ENCODE measurements at places on chromosomes 5 and 9. TPM values are rescaled to one million over a fixed set of nuclear protein-coding genes. Genes with fewer than 3 reads are reported as not detected.

C9orf72 gene
- total RNA-seq, result 5.5 TPM

SLC6A19 gene
- not detected for total RNA-seq

DOK3 gene
- 3.4 TPM for total RNA-seq

AQP7 gene
- total RNA-seq, result not detected

LRRC19 gene
- not detected for total RNA-seq

FAT2 gene
- under 0.01 TPM for total RNA-seq

KCNV2 gene
- not detected for total RNA-seq

PGGT1B gene
- total RNA-seq, result 26.6 TPM

CARD6 gene
- total RNA-seq, result 18.3 TPM

SAPCD2 gene
- total RNA-seq, result 13.6 TPM

SPATA31D4 gene
- total RNA-seq, result not detected

DMRT3 gene
- total RNA-seq, result not detected

TAF11L10 gene
- total RNA-seq, result not detected

ZNF366 gene
- total RNA-seq, result 12.3 TPM

RETREG1 gene
- 0.16 TPM for total RNA-seq

AGXT2 gene
- not detected for total RNA-seq

PCDH12 gene
- total RNA-seq, result 22.0 TPM

SLC4A9 gene
- under 0.01 TPM for total RNA-seq

DAPK1 gene
- total RNA-seq, result 47.8 TPM

ANKH gene
- 23.2 TPM for total RNA-seq

TAS2R1 gene
- not detected for total RNA-seq

QRFP gene
- not detected for total RNA-seq

TMEM232 gene
- total RNA-seq, result 0.63 TPM

INSYN2B gene
- 0.81 TPM for total RNA-seq

DELE1 gene
- 33.7 TPM for total RNA-seq

FBP2 gene
- not detected for total RNA-seq

OR1K1 gene
- not detected for total RNA-seq

ENHO gene
- total RNA-seq, result 0.06 TPM

NTNG2 gene
- under 0.01 TPM for total RNA-seq

MLANA gene
- total RNA-seq, result not detected

GPX3 gene
- 14.5 TPM for total RNA-seq

TPPP gene
- total RNA-seq, result 0.19 TPM

LOX gene
- total RNA-seq, result 90.4 TPM

NAIP gene
- total RNA-seq, result 5.4 TPM

ARL14EPL gene
- total RNA-seq, result not detected

GDF9 gene
- not detected for total RNA-seq

PHYHD1 gene
- total RNA-seq, result 0.44 TPM

DBH gene
- total RNA-seq, result not detected

CYLC2 gene
- total RNA-seq, result not detected

NANS gene
- 111 TPM for total RNA-seq

NCS1 gene
- total RNA-seq, result 15.5 TPM

SETX gene
- total RNA-seq, result 58.4 TPM

BARHL1 gene
- total RNA-seq, result not detected

FOXI1 gene
- not detected for total RNA-seq

All from bladder microvascular endothelial cell (primary cell).